Stimulated activated effector memory CD8-positive, alpha-beta T cell treated with anti-CD3 and anti-CD28 coated beads, Interleukin-12 subunit alpha, Interleukin-12 subunit beta, amount 100 ng/mL, for 72 hours (primary cell): ENCODE measurements at places on chromosomes 5 and 9.

DNA sequence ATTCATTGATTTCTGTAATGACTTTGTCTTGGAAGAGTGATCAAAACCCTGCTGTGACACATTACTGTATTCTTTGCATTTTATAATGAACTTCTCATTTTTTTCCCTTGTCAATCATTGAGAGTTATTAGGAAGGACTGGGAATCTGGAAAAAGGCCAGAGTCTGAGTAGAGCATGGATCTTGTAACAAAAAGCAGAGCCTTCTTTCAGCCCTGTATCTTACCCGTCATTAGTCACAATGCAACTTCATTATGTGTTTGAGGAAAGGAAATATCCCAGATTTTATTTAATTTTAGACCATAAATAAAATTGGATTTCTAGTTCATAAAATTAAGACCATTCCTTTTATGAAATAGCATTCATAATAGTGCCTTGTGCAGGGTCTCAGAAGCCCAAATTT lies 131.4 kb downstream of the ARHGEF28 start:
- no peak for DNase-seq

- DNase-seq, result no peak
Measured at GRCh38 chr5:100590867-100591266, 55.7 kb downstream of the FAM174A start.

- no peak for DNase-seq
Measured at GRCh38 chr5:94361832-94362796, 256.3 kb downstream of the KIAA0825 start.

DNA sequence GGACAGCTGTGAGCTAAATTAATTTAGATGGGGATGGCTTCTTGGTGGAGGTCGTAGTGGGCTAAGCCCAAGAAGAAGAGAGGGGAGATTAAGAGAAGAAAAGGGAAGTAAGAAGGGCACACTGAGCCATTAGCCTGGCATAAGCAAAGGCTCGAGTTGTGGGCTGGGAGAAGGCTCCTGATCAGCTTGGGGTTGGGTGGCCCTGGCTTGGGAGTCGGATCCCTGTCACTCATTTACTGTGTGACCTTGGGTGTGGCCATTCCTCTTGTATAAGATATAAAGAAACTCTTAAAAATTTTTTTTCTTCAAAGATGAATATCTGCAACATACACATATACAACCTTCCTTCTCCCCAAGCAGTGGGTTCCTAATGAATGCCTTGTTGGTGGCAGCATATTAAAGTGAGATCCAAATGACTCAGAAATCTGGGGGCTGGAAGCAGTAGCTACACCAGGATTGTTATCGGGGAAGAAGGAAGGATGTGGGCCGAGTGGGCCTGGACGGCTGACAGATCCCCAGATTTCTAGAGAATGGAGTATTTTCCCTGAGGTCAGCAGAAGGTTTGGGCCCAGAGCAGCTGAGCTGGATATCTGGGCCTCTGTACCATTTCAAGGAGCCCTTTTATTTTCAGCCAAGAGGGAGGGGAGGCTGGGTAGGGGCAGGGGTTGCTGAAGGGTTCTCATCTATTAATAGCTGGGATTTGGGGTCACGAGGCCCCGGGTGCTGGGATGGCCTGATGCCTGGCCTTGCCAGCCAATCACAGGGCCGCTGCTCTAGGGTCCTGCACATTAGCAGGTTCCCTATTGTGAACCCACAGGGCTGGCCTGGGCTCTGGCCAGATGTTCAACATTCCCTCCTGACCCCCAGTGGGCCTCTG lies 52.1 kb downstream of the PPARGC1B start:
- DNase-seq, result no peak

DNA sequence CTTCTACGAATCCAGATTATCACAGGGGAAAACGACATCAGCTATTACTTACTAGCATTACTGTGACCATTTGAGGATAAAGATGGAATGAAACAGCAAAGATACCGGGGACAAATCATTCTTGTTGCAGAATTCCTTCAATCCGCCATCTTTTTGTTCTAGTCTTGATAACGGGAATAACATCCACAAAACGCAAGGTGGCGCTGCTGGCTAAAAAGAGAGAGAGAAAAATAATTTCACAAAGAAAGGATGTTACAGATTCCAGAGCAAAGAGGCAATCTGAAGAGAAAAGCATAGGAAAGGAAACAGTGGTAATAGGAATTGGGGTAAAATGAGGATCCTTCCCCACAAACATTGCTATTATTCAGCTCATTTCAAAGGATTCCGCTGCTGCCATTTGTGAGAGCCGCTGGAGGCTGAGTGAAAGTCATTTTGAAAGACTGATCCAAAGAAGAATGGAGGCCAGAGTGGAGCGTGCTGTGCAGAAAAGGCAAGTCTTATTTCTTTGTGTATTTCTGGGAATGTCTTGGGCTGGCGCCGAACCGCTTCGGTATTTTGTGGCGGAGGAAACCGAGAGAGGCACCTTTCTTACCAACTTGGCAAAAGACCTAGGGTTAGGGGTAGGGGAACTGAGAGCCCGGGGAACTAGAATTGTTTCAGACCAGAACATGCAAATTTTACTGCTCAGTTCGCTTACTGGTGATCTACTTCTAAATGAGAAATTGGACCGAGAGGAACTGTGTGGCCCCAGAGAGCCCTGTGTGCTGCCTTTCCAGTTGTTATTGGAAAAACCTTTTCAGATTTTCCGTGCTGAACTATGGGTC lies at the start of gene PCDHB7:
PCDHB7 (plus strand) TSS at position 264 of the 824 bp plus-strand sequence; CDS start at position 456, 192 bp downstream.
- no peak for DNase-seq

DNA sequence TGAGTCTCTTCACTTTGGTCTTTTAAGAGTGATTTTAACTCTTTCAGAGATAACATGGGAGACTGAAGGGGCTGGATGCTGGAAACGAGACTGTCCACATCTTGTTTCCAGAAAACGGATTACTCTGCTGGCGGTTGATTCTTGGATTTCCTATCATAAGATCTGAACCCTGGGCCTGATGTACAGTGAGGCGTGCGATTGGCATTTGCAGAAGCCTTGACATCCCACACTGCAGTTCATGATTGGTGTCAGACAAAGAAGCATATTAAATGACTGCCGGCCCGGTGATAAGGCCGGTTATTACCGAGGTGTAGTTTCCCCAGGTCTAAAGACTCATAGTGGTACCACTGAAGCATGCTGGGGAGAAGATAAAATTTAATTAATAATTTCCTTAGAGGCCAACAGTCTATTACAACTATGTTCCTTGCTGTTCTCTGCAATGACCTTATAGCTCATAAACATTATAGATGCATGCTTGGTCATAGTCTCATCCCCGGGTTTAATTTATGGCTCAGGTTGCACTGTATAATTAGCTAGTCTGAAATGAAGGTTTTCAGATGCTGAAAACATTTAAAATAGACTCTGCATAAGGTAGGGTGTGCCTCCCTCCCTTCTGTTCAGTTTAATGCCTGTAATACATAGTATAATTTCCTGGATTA lies 99.2 kb downstream of the PPP2R2B start:
- no peak for DNase-seq

DNA sequence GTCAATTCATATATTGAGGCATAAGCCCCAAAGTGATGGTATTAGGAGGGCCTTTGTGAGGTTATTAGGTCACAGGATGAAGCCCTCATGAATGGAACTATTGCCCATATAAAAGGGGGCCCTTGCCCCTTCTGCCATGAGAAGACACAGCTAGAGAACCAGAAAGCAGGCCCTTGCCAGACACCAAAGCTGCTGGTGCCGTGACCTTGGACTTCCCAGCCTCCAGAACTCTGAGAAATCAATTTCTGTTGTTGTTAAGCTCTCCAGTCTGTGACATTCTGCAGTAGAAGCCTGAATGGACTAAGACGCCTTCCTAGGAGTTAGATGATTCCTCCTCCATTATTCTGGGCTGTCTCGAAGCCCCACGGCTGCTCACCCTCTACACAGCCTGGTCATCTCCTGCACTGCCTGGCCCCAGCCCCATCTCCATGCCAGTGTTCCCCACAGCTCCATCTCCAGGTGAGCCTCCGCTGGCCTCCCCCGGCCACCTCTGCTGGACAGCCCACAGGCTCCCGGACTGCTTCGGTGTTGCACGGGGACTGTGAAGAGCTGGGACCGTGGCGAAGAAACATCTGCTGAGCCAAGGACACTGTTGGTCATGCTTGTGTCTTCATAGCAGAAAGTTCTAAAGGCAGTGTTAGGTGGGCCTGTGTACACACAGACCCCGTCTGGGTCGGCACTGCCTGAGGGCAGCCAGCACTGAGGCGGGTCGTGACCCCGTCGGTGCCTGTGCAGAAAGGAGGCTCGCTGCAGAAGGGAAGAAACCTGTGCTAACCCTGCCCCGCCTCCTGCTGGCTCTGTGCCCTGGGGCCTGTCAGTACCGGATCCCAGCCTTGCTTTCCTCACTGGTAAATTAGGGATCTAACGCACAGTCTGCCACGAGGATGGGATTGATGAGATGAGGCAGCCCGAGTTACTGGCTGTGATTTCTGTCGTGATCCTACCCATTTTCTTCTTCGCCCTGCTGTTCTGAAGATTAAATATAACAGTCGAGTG lies 55.1 kb upstream of the CNOT6 start:
- DNase-seq, result no peak
